ENCODE measurements at places on chromosomes 16 and 17.
A peak's percentile ranks its signal among the peaks of the same experiment; 100 is the strongest.

DNA sequence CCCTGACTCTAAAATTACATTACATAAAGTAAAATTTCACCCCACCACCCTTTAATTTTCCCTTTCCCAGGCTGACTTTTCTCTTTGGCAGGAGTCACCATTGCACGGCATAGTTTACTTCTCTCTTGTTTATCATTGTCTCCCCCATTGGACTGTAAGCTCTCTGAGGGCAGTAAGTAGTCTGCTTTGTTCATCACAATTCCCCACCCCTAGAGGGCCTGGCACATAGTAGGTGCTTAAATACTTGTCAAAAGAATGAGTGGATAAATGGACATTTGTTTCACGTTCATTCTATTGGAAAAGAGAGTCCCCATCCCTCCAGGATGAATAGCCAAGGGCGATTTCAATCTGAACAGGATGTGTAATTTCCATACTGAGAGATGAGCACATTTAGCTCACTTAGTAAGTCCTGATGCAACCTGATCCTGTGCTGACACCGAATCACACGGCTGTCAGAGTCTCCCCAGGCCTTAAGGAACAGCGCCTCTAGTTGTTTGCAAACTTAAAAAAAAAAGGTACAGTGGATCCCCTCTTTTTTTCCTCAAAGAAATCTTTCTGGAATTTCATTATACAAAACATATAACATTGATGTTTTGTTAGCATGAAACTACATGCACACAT is 54.0 kb downstream of the AKAP1 start:
- no peaks in the 10 kb centered on the region for H3K27me3 ChIP-seq
- DNase-seq = no peak
- no peaks in the 10 kb centered on the region for H3K4me1 ChIP-seq
- no peak overlapping the region for H3K4me3 ChIP-seq

DNA sequence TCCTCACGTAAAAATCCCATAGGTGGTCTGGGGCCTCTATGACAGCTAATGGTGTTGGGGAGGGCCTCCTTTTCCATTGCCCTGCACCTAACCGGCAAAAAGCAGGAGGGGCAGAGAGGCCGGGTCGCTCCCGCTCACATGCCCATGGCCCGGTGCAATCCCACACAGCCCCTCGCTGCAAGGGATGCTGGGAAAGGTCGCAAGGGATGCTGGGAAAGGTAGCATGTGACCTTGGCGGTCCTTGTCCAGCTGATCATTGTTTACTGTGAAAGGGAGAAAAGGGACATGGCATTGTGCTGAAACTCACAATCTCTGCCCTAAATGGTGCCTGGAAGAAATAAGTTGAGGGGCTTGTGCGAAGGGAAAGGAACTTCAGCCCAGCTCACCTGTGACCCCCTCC is 10.0 kb downstream of the DEF8 start:
- no peaks in the 10 kb centered on the region for H3K4me1 ChIP-seq
- no peak overlapping the region for H3K27ac ChIP-seq
- no peaks in the 10 kb centered on the region for H3K36me3 ChIP-seq
- no peaks in the 10 kb centered on the region for H3K27me3 ChIP-seq
- H3K4me3 ChIP-seq = no peak overlapping the region

DNA sequence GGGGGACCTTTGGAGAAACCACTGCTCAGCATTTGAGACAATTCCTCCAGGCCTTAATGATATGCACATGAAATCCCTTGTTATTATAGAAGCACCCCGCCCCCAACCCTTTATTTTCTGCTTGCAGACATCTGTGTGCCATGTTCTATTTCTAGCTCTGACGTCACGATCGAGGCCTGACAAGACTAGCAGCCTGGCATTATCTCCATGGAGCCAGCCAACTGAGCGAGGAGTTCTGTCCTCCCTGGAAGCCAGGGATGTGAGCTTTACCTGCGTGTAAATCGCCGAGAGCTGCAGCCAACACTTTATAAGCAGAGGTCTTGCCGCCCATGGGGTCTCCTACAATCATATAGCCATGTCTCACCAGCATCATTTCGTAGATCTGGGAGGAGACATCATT is 116.9 kb downstream of the DNAH3 start:
- DNase-seq = no peak
- H3K4me1 ChIP-seq = no peaks in the 10 kb centered on the region
- no peak overlapping the region for H3K27ac ChIP-seq
- H3K36me3 ChIP-seq = no peaks in the 10 kb centered on the region

GRCh38 chr16:1150511-1150982 is 2.4 kb upstream of the CACNA1H start:
- no peak overlapping the region for H3K27ac ChIP-seq
- no peak overlapping the region for H3K4me3 ChIP-seq
- no peaks in the 10 kb centered on the region for H3K36me3 ChIP-seq
- peaks cover 74% of the 10 kb centered on the region for H3K27me3 ChIP-seq

DNA sequence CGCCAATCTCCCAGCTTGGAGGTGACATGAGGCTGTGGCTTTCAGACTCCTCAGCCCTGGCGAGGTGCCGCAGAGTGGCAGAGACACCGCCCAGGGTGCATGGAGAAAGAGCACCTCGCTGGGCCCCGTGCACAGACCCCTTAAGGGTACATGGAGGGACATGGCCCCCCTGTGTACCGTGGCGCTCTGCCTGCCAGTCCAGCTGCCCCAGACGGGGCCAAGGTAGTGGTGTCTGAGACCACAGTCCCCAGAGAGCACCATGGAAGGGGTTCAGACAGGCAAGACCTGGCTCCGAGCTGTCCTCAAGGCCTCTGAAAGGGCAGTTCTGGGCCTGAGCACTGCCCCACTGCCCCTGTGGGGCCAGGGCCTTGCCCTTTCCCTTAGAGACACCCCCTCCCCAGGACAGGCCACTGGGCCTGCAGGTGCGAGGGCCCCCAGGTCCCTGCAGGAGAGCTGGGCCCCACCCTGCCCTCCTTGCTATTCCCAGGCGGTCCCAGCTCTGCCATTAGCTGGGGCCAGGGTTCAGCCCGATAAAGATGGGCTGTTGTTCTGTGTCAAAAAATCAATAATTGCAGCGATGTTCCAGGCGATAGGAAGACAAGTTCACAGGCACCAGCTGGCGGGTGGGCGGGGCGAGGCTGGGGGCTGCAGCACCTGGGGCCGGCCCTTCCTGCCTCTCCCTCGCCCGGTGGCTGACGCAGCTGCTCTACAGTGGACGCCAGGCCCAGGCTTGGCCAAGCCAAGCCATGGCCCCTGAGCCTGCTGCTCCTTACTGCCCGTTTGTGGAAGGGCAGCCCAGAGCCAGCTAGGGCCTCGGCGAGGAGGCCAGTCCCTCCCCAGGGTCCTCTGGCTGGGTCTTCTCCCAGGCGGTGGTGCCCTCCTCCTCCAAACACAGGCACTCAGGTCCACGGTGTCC is 51.7 kb downstream of the ZFPM1 start:
- H3K36me3 ChIP-seq = no peaks in the 10 kb centered on the region
- no peak overlapping the region for H3K27ac ChIP-seq
- no peaks in the 10 kb centered on the region for H3K27me3 ChIP-seq

GRCh38 chr16:48448841-48449481 is 63.7 kb upstream of the SIAH1 start:
- no peaks in the 10 kb centered on the region for H3K27me3 ChIP-seq
- no peaks in the 10 kb centered on the region for H3K36me3 ChIP-seq
- H3K4me1 ChIP-seq = no peaks in the 10 kb centered on the region
- no peak for DNase-seq
- no peak overlapping the region for H3K27ac ChIP-seq
- no peak overlapping the region for H3K4me3 ChIP-seq

GRCh38 chr17:55421179-55421934 is at the start of gene MMD:
TSS of gene MMD (minus strand) at chr17:55421835. CDS start at chr17:55421695, 140 bp downstream.
- 0 out of 2 replicates have a peak within 1 kb of the TSS, but pooled peaks have one; percentile 13 for H3K27ac ChIP-seq
- no peaks in the 10 kb centered on the region for H3K36me3 ChIP-seq
- H3K4me1 ChIP-seq = peaks cover 8% of the 10 kb centered on the region
- peak within 1 kb of the TSS; percentile 90 for H3K4me3 ChIP-seq
- no peaks in the 10 kb centered on the region for H3K27me3 ChIP-seq

DNA sequence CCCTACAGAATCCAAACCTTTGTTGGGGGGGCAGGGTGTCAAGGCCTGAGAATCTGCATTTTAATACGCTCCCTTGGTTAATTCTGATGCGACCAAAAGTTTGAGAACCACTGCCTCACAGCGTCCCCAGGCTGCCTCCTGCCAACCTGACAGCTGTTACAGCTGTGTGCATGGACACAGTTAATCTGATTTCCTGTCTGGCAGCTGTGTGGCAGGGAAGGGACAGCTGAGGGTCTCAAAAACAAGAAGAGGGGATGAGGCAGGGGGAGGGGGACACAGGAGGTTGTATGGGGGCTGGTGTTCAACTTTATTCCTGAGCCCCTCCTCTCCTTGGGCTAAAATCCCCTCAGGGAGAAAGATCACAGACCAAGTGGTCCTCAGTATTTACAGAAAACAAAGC is 17.5 kb downstream of the HDAC5 start:
- H3K27me3 ChIP-seq = no peaks in the 10 kb centered on the region
- H3K4me1 ChIP-seq = peaks cover 11% of the 10 kb centered on the region
- H3K4me3 ChIP-seq = no peak overlapping the region
- no peak overlapping the region for H3K27ac ChIP-seq
- no peak for DNase-seq

DNA sequence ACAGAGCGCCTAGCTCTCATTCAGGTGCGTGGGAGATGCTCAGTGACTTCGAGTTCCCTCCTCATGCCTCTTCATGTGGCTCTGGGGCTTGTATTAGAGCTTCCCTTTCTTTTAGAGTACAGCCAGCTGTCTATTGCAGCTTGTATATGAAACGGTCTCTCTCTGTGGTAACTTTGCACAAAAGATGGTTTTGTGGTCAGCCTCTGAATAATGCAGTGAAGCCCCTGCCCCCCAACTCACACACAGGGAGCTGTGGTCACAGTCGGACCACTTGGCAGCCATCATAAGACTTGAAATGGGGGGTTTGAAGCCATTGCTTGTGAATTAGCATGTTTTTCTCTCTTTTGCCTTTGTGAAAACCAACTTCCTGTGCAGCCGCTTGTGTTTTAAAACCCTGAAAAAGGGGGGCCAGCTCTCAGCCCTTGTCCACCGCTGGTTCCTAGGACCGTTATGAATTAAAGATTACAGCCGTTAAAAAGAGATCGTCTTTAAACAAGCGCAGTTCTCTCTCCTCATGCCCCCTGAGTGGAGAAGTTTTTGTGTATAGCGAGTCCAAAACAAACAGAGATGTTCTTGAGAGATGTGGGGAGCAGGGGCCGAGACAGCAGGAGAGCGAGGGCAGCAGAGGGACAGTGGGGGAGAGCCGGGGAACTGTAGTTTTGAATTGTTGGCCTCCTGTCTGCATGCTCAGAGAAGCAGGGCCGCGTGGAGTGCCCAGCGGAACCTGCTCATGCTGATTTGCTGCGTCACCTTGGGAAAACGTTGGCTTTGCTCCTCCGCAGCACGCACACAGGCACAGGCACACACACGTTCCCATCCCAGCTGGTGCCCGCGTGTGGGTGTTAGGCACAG is 199.0 kb downstream of the MSI2 start:
- no peak overlapping the region for H3K27ac ChIP-seq
- H3K4me1 ChIP-seq = no peaks in the 10 kb centered on the region
- H3K27me3 ChIP-seq = no peaks in the 10 kb centered on the region
- DNase-seq = no peak
- H3K4me3 ChIP-seq = no peak overlapping the region

DNA sequence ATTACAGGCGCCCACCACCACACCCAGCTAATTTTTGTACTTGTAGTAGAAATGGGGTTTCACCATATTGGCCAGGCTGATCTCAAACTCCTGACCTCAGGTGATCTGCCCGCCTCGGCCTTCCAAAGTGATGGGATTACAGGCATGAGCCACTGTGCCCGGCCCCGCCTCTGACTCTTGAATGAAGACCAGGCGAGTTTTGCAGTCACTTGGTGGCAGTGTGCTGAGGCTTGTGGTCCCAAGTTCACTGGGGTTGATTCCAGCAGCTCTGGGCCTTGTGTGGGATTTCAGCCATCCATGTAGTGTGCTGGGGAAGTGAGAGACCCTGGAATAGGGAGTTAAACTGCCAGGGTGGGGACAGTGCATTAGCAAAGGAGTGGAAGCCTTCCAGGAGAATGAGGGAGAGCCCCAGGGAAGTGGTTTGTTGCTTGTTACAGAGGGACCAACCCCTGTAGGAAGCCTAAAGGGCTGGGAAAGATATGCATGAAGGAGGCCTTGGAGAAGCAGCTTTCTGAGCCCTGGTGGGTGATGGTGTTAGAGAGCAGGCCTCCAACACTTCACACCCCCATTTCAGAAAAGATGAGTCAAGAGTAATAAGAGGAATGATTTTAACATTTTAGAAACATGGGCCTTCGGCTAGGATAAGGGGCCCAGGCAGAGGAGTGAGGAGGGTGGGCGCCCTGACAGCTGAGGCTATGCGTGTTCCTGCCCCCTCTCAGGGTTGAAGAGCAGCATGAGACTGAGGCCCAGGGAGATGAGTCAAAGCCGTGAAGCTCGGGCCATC is 14.5 kb downstream of the PSKH1 start:
- H3K4me3 ChIP-seq = no peak overlapping the region
- H3K27me3 ChIP-seq = no peaks in the 10 kb centered on the region
- H3K4me1 ChIP-seq = no peaks in the 10 kb centered on the region
- no peaks in the 10 kb centered on the region for H3K36me3 ChIP-seq
- no peak for DNase-seq
- no peak overlapping the region for H3K27ac ChIP-seq

DNA sequence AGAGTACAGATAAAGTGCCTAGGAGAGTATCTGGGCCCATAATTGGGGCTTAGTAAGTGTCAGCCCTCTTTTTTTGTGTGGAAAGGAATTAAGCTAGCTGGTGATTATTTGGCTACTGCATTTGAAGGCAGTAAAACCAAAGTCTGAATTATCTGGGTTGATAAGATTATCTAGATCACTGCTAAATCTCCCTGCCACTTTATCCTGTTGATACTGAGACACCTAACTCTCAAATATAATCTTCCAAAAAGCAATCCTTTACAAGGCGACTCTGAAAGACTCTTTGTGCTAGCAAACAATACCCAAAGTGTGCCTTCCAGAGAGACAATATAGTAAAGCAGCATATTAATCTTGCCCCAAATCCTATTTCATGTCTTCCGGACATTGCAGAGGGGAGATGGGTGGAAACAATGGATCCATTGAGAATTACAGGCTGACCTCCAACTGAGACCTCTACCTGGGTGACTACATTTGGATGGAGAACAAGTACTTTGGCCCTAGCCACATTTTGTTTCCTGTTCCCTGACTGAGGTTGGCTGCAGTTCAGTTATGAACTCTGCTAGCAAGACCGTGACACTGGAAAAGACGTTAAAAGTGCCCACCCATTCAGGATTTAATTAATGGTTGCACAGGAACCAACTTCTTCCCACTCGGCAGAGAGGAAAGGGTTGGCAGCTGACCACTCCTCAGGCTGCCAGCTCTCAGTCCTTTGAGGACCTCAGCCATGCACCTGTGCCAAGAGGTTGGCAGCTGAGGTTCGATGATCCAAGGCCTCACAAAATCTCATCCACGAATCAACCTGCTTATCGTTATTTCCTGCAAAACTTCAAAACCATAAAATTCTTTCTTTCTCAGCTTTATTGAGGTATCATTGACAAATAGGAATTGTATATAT is 72.6 kb downstream of the SYCE1L start:
- no peaks in the 10 kb centered on the region for H3K4me1 ChIP-seq
- H3K27me3 ChIP-seq = no peaks in the 10 kb centered on the region
- no peak overlapping the region for H3K27ac ChIP-seq
- H3K4me3 ChIP-seq = no peak overlapping the region
- no peak for DNase-seq

- DNase-seq = no peak
- H3K4me1 ChIP-seq = no peaks in the 10 kb centered on the region
- no peaks in the 10 kb centered on the region for H3K36me3 ChIP-seq
- no peaks in the 10 kb centered on the region for H3K27me3 ChIP-seq
These were observed 108.3 kb upstream of the FAM20A start for GRCh38 chr17:68709461-68709860.

Measured in MM.1S (cell line).